ENCODE measurements at places on chromosomes 2 and 18. TPM values are rescaled to one million over a fixed set of nuclear protein-coding genes. Genes with fewer than 3 reads are reported as not detected.

DNA sequence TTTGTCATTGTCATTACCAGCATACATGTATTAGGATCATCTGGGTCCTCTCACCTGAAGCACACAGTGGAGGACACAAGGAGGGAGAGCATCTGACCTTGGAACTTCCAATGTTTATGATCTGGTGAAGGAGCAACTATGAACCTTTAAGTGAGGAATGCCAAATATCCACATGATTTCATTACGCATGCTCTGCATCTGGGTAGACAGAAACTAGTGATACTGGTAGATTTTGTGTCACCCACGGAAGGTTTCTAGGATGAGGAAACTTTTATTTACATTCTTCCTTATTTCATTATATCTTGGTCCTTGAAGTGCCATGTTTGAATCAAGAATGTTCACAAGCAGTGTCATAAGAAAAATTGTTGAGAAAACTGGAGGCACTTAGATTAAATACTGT is 32.1 kb downstream of the SPC25 start:
- no peak overlapping the region for H3K27ac ChIP-seq
- DNase-seq, result no peak
- H3K36me3 ChIP-seq, result no peaks in the 10 kb centered on the region
- no peaks in the 10 kb centered on the region for H3K27me3 ChIP-seq

GRCh38 chr2:236793023-236794011 is 223.7 kb downstream of the ACKR3 start:
- H3K4me1 ChIP-seq, result no peaks in the 10 kb centered on the region
- H3K27me3 ChIP-seq, result no peaks in the 10 kb centered on the region
- no peak overlapping the region for H3K4me3 ChIP-seq
- no peak overlapping the region for H3K27ac ChIP-seq

- H3K27me3 ChIP-seq, result no peaks in the 10 kb centered on the region
- DNase-seq, result no peak
- H3K4me1 ChIP-seq, result no peaks in the 10 kb centered on the region
- peaks cover 4% of the 10 kb centered on the region for H3K36me3 ChIP-seq
- no peak overlapping the region for H3K4me3 ChIP-seq
Observed at GRCh38 chr2:143192716-143193115, 63.5 kb downstream of the ARHGAP15 start.

GRCh38 chr2:148667113-148667836 is 22.7 kb downstream of the EPC2 start:
- no peaks in the 10 kb centered on the region for H3K36me3 ChIP-seq
- H3K4me3 ChIP-seq, result no peak overlapping the region
- no peaks in the 10 kb centered on the region for H3K27me3 ChIP-seq
- H3K4me1 ChIP-seq, result peaks cover 47% of the 10 kb centered on the region
- no peak for DNase-seq
- H3K27ac ChIP-seq, result no peak overlapping the region

- no peak overlapping the region for H3K27ac ChIP-seq
- H3K36me3 ChIP-seq, result no peaks in the 10 kb centered on the region
- no peak overlapping the region for H3K4me3 ChIP-seq
- peaks cover 10% of the 10 kb centered on the region for H3K27me3 ChIP-seq
- no peaks in the 10 kb centered on the region for H3K4me1 ChIP-seq
Observed at GRCh38 chr2:170782673-170783072, 12.5 kb downstream of the ERICH2 start.

DNA sequence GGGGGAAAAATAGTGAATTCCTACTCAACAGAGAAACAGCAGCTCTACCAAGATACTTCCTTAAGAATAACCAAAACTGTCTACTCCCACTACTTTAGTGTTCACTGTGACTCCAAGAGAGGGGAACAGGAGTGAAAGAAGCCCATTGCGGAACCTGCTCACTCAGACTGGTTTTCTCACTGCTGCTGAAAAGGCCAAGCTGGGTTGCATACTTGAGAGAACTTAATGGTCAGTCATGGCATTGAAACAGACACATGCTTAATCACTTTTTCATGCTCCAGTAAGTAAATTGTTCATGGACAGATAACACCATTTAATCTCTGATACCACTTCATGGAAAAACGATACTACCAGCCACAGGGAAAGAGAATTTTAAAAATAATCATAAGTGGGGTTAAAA is 35.7 kb upstream of the SLC8A1 start:
- H3K36me3 ChIP-seq, result no peaks in the 10 kb centered on the region
- no peak overlapping the region for H3K4me3 ChIP-seq
- no peaks in the 10 kb centered on the region for H3K27me3 ChIP-seq

DNA sequence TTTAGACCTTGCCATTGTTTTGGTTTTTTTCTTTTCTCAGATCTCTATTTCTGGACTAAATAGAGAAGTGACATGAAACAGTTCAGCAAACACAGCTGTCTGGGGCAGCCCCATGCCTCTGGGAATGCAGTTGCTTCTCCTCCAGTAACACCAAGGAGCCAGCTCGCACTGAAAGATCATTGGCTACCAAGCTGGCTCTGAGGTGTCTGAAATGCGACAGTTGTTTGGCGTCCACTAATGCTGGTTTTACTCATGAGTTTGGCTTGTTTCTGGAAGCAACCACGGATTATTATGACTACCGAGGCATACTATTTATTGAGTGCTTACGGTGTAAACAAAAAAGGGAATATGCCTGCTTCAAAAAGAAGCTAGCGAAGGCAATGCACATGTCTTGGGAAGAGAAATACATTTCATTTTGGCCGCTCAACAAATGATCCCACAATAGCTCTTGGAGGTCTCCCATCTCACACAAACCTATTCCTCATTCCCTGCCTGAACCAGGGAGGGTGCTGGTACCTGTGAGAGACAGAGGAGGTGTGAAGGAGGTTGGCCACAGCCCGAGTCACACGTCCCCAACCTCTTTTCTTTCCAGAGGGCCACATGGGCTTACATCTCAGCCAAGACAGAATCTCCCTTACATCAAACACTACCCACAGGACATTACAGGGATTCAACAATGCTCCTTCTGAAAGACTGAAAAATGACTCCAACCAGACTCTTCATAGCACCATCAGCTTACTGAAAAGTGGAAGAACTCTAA is 37.5 kb upstream of the NEB start:
- H3K27ac ChIP-seq, result no peak overlapping the region
- no peaks in the 10 kb centered on the region for H3K27me3 ChIP-seq
- H3K4me3 ChIP-seq, result no peak overlapping the region
- H3K4me1 ChIP-seq, result peaks cover 6% of the 10 kb centered on the region
- no peak for DNase-seq

DNA sequence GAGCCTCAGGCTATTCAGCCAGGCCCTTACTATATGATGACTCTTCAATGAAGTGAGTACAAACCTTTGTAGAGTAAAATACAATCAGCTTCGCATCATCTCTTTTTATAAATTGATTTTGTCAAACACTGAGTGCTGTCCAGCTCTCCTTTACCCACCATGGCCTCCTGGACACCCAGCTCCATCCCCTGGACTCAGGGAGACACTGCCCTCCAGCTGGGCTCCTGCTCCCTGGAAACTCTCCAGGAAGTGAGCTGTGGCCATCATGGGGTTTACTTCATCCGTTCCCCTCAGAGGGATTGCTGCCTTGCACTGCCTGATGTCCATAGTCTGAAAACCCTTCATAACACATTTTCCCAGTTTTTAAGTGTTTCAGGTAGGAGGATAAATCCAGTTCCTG is 82.5 kb upstream of the XIRP2 start:
- peaks cover 14% of the 10 kb centered on the region for H3K4me1 ChIP-seq
- H3K4me3 ChIP-seq, result no peak overlapping the region
- H3K27me3 ChIP-seq, result no peaks in the 10 kb centered on the region
- H3K36me3 ChIP-seq, result no peaks in the 10 kb centered on the region
- H3K27ac ChIP-seq, result no peak overlapping the region

DNA sequence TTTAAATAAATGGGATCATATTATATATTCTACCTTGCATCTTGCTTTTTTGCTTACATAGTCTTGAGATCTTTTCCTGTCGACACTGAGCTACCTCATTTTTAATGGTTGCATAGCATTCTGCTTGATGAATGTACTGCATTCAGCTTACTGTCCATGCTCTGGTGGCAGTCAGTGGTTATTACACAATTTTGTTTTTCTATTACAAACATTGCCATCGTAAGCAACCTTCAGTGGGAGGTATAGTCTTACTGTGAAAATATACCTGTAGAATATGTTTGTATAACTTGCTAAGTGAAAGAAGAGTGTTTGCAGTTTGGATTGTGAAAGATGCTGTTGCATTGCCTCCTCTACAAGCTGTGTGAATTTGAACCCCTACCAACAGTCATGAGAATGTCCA is 43.4 kb downstream of the UBXN4 start:
- no peak for DNase-seq
- no peak overlapping the region for H3K27ac ChIP-seq
- peaks cover 24% of the 10 kb centered on the region for H3K36me3 ChIP-seq
- no peaks in the 10 kb centered on the region for H3K27me3 ChIP-seq
- H3K4me1 ChIP-seq, result no peaks in the 10 kb centered on the region

GRCh38 chr18:22913861-22914260 is 19.3 kb upstream of the RBBP8 start:
- no peaks in the 10 kb centered on the region for H3K36me3 ChIP-seq
- no peak overlapping the region for H3K27ac ChIP-seq
- no peaks in the 10 kb centered on the region for H3K4me1 ChIP-seq
- DNase-seq, result no peak

DNA sequence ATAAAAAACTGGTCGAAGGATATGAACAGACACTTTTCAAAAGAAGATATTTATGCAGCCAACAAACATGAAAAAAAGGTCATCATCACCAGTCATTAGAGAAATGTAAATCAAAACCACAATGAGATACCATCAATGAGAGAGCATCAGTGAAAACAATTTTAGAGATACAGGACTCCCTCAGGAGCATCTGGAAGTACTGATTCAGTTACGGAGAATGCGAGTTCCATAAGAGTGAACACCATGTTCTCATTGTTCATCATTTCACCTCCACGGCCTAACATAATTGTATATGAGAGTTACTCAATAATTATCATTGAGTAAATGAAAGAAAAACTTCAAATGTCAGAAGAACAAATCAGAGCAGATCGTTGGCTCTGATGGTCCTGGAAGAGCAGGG is 140.9 kb upstream of the TANK start:
- no peak for DNase-seq
- no peak overlapping the region for H3K4me3 ChIP-seq
- no peak overlapping the region for H3K27ac ChIP-seq

- H3K4me1 ChIP-seq, result peaks cover 28% of the 10 kb centered on the region
- H3K4me3 ChIP-seq, result peak overlapping the region; percentile 98
- peak overlapping the region; percentile 89 for H3K27ac ChIP-seq
- peaks cover 12% of the 10 kb centered on the region for H3K36me3 ChIP-seq
- H3K27me3 ChIP-seq, result no peaks in the 10 kb centered on the region
- no peak for DNase-seq
Observed at GRCh38 chr2:85355073-85355410, 473 bp downstream of the ELMOD3 start.

DNA sequence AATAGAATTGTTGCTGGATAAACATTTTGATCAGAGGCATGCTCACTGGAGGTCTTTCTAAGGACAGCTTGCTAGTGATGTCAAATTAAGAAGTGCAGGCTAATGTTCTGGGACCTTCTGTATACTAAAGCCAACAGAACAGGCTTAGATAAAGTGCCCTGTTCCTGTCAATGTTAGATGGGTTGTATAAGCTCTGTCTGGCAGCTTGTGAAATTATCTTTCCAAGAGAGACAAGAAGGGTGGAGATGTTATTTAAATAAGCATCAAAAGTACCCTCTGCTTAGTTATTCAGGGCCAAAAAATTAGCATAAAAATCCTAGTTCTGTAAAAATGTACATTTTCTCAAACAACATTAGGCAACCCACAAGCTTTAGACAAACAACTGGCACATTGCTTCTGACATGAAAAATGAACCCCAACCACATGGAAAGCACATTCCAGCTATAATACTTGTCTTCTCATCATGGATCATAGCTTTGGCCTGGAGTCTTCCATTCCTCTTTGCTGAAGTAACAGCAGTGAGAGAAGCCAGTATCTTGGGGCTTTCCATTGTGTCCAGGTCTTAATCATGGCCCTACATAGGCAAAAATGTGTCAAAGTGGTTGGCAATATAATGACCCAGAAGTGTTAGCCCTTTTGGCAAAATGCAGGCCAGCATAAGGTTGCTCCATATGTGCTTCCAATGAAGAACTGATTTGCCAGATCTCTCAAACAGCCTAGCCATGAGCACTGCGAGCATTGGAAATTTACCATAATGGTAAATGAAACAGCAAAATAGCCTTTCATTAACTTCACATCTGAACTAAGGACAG is 478.1 kb upstream of the ZNF804A start:
- H3K4me1 ChIP-seq, result no peaks in the 10 kb centered on the region
- no peak overlapping the region for H3K4me3 ChIP-seq
- no peak for DNase-seq
- H3K36me3 ChIP-seq, result no peaks in the 10 kb centered on the region

DNA sequence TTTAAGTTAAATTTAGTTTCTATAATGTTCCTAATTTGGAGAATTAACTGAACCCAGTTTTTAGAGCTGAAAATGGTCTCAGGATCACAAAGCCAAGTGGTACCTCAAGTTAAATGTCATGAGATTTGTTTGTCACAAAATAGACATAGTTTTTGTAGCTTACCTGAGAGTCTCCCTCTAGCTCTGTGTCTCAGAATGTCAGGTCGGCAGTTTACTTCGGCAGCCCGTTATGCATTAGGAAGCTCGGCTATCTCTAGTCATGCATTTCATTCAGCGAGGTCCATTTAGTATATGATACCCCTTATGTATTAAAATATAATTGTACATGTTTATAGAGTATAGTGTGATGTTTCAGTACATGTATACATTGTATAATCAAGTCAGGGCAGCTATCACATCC is 155.6 kb downstream of the EML6 start:
- H3K36me3 ChIP-seq, result no peaks in the 10 kb centered on the region
- no peak overlapping the region for H3K27ac ChIP-seq
- H3K27me3 ChIP-seq, result no peaks in the 10 kb centered on the region

The SP140 gene
- total RNA-seq, result 111 TPM

The MFF gene
- 64.6 TPM for total RNA-seq

The MAL gene
- 27.3 TPM for total RNA-seq
